ENCODE measurements at places on chromosomes 5 and 9.

DNA sequence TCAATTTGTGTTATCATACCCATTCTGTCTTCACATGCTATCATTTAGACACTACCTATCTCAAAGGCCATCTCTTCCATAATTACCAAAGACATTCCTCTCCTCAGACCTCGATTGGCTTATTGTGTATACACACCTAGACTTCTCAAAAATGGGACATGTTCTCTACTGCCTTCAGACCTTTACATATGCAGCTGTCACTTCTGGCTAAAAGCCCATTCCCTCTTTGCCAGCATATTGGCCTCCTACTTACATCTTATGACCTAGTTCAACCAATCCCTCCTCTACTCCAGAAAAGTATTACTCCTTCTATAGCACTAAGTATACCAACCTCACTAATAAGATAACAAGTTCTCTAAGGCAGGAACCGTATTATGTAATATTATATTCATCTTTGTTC is 84.4 kb downstream of the RAPGEF6 start:
- DNase-seq = no peak

- peak; percentile 84 for DNase-seq
Observed at GRCh38 chr9:129198319-129199043, 20.4 kb upstream of the IER5L start.

DNA sequence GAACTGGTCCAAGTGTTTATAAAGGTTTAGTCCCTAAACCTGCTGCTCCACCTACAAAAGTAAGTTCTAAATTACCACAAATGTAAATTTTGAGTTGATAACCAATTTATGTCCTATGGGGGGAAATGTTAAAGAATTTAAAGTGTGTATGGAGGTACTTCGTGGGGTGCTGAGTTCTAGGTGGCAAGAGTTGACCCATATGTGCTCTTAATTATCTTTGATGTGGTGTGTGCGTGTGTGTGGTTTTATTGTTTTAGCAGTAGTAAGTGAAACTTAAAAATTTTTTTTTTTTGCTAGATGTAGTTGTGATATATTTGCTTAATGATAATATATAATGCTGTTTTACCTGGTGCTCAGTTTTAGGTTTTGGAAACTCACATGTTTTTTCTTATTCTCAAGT is 72.6 kb downstream of the GPBP1 start:
- no peak for DNase-seq

DNA sequence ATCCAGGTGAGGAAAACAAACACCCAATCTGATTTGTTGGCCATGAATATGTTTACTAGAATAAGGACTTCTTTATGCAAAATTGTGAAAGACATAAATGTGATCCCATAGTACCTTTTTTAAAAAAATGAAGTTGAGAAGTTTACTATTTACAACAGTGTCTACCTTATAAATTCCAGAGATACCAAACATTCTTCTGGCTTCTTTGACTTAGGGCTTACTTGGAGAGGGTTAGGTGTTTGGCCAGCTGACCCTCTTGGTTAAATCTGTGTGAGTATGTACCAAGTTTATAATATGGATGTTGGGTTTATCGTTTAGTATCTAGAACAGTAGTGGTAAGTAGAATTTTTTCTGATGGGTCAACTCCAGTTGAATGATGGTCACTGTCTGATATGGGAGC is 212.3 kb downstream of the DOCK8 start:
- no peak for DNase-seq

- DNase-seq = no peak
Observed at GRCh38 chr5:134551901-134552300, 26.4 kb downstream of the JADE2 start.

Data from brain microvascular endothelial cell (primary cell).